ENCODE measurements at places on chromosomes 11 and 22.

- no peak for DNase-seq
Observed at GRCh38 chr11:15233371-15234165, 118.8 kb downstream of the INSC start.

GRCh38 chr22:35380537-35381423, at the start of gene HMOX1:
Gene HMOX1, plus strand, starts transcription at chr22:35381096. Its CDS starts 78 bp downstream, at chr22:35381174.
- peak; percentile 77 for DNase-seq

DNA sequence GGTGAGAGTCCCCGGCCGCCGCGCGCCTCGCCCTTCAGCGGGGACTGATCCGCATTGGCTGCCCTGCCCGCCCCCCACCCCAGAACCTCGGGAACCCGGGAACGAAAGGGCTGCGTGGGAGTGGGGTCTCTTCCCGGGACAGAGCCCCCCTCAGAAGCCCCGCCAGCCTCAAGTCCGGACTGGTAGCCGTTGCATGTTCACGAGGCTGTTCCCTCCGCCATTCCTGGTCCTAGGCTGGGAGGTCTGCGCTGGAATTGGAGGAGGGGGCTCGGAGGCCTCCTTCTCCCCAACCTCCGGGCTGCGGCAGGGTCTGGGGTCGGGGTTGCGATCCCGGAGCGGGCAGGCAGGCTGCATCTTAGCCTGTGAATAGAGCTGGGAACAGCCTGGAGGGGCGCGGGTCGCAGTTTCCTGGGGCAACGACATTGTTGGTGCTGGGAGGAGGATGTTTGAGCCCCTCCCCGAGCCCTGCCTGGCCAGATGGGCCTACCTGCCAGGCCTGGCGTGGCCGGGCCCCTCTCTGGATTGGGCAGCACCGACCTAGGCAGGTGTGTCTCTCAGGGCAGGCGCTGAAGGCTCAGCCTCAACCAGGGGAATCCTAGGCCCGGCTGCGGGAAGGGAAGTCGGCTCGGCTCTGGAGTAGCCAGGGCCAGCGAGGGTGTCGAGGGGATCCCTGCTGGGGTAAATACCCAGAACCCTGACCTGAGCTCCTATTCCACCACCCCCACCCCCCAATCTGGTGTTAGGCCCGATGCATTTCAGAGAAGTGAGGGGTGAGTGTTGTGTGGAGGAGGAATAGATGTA, 670 bp downstream of the MAPK8IP1 start:
- no peak for DNase-seq

DNA sequence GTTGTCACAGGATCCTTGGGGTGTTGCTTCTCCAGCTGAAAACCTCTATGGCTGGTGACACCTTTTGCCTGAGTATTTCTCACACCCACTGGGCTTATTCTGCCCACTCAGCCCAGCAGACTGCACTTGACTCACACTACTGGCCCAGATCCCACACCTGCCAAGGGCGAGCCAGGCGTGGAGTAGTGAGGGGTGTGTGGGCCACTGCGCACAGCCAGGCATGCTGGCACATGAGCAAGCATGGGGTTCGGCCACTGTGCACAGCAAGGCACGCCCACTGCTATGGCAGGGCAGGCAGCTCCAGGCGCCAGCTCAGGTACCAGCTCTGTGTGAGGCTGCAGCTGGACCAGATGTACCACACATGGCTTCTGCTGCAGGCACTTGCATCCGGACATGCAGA, 116.5 kb upstream of the MTNR1B start:
- no peak for DNase-seq

DNA sequence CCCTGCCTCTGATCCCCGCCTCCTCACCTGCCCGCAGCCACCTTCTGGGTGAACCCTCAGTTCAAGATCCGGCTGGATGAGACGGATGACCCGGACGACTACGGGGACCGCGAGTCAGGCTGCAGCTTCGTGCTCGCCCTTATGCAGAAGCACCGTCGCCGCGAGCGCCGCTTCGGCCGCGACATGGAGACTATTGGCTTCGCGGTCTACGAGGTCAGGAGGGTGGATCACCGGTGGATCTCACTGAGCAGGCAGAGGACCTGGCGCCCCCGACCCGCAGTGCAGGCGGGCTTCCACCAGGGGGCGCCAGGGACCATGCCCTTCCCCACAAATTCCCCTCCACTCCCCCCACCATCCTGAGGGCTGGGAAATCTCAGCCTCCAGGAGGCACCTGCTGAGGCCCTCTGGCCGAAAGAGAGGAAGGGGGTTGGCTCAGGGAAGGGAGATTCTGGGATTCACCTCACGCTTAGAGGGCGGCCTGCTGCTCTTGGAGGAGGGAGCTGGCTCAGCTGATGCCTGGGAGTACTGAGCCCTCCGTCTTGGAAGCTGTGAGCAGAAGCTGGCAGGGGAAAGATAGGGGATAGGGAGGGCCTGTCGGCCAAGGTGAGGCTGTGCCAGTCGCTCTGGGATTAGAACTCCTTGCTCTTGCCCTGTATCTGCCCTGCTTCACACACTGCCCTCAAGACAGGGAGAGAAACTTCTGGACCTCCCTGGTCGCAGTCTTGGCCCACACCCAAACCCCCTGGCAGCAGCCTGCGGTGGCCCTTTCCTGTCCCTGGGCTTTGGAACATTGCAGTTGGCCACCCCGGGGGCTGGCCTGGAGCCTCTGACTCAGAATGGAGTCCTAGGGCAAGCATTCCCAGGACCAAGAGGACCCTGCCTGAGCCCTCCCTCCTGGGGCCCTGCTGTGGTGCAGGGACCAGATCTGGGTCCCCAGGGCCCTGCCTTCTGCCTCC, 23.2 kb downstream of the CAPN1 start:
- DNase-seq: peak; percentile 39

- peak; percentile 68 for DNase-seq
Observed at GRCh38 chr11:61891331-61892084, at the start of gene FADS3. Gene FADS3, minus strand, starts transcription at chr11:61891545. Its CDS starts 164 bp downstream, at chr11:61891381.

GRCh38 chr11:119788911-119789560, 60.0 kb upstream of the NECTIN1 start:
- DNase-seq: no peak

DNA sequence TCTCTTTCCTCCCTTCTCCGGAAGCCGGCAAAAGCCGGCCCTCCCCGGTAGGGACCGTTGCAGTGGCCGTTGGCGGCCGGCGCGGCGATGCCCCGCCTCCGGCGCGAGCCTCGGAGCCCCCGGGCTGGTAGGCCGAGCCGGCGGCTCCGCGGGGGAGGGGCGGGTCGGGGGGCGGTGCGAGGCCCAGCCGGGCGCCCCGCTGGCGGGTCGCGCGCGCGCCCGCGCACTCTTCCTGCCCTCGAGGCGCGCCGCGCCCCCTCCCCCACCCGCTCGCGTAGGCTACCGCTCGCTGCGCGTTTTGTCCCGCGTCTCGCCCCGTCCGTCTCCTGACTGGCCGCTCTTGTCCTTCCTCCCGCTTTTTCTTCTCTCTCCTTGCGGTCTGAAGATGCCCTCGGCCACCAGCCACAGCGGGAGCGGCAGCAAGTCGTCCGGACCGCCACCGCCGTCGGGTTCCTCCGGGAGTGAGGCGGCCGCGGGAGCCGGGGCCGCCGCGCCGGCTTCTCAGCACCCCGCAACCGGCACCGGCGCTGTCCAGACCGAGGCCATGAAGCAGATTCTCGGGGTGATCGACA, 591 bp downstream of the CAPRIN1 start:
- peak; percentile 85 for DNase-seq

DNA sequence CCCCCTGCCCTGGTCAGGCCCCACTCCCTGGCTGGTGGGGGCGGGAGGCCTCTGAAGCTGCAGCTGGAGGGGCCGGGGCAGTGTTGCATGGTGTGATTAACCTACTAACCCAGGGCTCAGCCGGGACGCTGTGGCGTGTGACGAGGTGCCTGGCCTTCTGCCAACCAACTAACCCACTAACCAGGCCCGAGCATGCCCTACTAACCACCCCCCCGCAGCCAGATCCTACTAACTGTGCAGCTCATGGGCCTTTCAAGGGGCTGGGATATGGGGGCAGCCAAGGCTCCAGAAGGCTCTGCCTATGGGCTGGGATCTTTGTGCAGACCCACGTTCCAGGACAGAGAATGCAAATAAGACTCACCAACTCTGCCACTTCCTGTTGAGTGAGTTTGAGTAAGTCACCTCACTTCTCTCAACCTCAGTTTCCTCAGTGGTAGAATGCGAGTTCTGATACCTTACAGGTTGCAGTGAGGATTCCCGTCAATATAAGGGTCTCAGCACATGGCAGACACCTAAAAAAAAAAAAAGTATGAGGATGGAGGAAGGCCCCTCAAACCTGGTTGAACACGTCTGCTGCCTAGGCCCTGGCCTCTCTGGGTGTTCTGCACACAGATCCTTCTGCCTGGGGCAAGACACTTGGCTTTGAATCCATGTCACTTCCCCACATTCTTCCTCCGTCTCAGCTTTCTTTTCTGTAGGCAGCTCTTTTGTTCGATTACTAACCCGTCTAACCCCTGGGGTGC, 14.1 kb downstream of the MIAT start:
- DNase-seq: peak; percentile 65

DNA sequence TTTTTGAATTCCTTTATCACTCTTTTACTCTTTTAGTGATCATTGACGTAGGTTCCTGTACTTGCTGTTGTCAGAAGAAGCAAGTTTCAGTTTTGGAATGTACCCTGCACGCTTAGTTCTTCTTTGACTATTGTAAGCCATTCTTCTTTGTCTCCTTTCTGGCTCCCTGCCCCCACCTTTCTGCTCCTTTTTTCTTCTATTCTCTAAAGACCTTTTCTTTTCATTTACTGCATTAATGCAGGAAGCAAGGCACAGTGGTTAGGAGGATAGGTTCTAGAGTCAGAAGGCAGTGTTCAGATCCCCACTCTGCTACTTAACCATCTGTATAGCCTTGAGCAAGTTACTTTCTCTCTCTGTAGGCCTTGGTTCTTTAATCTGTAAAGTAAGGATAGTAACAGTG, 33.7 kb upstream of the RAG2 start:
- DNase-seq: no peak

DNA sequence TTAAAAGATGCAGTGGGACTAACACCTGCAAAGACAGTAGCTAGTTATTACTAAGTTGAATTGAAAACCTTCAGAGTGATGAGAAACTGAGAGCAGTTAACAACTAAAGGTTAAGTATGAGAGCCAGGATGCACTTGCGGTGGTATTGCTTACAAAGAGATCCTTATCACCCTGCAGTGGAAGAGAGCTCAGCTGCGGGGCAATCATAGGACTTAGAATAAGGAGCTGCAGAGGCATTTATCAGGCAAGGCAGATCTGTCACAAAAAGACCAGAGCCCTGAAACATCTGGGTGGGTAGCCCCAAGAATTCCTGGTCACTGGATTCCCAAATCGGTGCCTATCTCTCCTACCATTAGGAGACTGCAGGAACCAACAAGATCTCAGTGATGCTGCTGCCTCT, 34.3 kb upstream of the CFAP300 start:
- no peak for DNase-seq

DNA sequence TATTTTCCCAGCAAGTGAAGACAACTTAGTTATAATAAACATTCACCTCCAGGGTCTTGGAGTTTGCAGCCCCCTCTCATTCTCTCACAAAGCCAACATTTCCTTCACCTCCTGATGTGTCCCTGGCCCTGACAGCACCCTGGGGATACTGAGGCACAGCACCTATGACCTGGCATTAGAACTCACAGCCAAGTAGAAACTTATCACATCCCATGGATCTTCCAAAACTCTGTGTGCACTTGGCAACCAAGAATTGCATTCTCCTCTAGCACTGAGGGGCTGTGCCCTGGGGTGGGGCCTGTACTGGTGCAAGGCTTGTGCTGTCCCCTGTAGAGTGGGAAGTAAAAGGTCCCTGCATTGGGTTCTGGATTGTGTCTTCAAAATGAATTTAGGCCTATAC, 116.7 kb upstream of the IGLL5 start:
- no peak for DNase-seq

DNA sequence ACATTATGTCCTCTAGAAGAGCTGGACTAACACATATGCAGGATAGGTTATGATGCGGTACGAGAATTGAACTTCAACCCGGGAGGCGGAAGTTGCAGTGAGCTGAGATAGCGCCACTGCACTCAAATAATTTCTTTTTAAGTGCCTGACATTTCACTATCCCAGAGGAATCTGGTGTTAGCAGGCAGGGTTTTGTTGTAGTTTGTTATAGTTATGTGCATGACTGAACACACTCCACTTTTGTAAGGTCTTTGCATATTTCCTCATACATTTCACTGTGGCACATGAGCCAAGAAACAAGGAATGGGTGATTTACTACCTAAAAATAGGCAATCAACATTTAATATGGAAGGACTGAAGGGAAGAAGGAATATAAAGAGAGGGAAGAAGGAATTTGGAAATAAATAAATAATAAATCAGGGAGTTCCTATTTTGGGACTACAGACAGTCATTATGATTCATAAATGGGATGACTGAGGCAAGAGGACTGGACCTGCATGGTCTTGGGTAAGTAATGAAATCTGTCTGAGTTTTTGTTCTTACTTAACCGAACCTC, 8.7 kb upstream of the HIPK3 start:
- DNase-seq: no peak

- DNase-seq: no peak
Observed at GRCh38 chr11:17638311-17638710, 81.1 kb upstream of the MYOD1 start.

GRCh38 chr22:21680830-21681565, 15.2 kb downstream of the PPIL2 start:
- DNase-seq: no peak

DNA sequence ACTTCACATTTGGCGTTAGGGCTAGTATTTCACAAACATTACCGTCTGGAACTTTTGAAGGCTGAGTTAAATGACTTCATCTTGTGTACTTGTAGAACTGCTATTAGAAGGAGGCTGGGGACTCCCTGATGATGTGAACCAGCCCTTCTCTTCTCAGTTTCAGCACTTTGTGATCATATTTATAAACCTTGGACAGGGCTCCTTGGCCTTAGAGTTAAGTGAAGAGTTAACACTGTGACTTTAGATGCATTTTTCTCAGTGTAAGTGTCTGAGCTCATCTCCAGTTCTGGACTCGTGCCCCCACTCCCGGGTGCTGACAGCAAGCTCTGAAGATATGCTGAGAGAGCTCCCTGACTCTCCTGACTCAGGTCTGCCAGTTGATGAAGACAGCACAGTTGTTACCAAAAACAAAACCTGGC, 8.4 kb downstream of the MIAT start:
- DNase-seq: no peak

DNA sequence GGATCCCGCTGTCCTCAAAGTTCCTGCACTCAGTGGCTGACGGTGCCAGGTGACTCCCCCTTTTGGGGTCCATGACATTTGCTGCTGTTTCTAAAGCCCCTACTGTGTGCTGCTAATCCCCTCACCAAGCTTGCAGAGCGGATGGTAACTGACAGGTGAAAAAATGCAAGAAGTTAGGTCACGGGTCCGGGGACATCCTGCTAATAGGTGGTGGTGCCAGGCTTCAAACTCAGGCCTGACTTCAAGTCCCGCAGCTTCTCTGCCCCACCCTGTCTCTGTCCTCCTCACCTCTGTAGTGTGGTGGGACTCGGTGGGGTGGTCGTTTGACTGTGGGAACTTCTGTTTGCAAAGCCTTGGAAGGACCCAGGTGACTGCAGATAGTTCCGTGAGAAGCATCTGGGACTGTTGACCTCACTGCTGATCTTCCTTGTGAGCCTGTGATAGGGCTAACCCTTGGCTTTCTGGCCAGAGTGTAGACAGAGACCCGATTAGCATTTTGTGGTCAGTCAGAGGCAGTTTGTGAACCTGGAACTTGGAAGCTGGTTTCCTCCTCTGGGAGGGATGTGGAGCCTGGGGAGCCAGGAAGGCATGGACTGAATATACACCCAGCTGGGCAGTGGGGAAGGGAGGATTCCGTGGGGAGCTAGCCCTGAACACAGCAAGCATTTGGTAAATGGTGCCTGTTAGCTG, 115.4 kb upstream of the OR4B1 start:
- DNase-seq: no peak

- DNase-seq: no peak
Observed at GRCh38 chr22:38315823-38316363, 1.3 kb downstream of the CSNK1E start.

- no peak for DNase-seq
Observed at GRCh38 chr11:34775417-34775888, 140.7 kb downstream of the APIP start.

Data from T-helper 2 cell (primary cell).